ENCODE measurements at places on chromosomes 7 and 10. TPM values are rescaled to one million over a fixed set of nuclear protein-coding genes. Genes with fewer than 3 reads are reported as not detected.

The ERVW-1 gene
- not detected for total RNA-seq

The PRKAR2B gene
- 81.0 TPM for total RNA-seq

The CCL24 gene
- total RNA-seq: not detected

The ADD3 gene
- 343 TPM for total RNA-seq

The PILRA gene
- total RNA-seq: 3.1 TPM

The ALDH18A1 gene
- total RNA-seq: 22.8 TPM

The TFEC gene
- 0.21 TPM for total RNA-seq

The C10orf62 gene
- not detected for total RNA-seq

The DNMBP gene
- total RNA-seq: 2.5 TPM
